ENCODE measurements at places on chromosomes 5 and 9.

DNA sequence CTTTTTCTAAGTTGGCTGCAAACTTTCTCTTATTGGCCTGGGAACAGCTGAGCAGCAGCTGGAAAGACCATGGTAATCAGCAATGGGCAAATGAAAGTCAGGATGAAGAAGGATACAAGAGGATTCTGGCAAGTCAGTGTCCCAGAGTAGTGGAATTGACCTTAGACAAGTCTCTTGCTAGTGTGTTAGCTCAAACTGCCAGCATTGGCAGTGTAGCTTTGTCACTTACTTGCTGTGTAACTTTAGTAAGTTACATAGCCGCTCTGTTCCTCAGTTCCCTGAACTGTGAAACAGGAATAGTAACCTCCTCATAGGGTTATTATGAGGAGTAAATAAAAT is 3.6 kb downstream of the ALDH1A1 start:
- DNase-seq: no peak

- no peak for DNase-seq
Observed at GRCh38 chr9:122086873-122087272, 6.2 kb downstream of the TTLL11 start.

- DNase-seq: peak; percentile 27
Observed at GRCh38 chr9:109181284-109181683, 14.2 kb upstream of the FRRS1L start.

DNA sequence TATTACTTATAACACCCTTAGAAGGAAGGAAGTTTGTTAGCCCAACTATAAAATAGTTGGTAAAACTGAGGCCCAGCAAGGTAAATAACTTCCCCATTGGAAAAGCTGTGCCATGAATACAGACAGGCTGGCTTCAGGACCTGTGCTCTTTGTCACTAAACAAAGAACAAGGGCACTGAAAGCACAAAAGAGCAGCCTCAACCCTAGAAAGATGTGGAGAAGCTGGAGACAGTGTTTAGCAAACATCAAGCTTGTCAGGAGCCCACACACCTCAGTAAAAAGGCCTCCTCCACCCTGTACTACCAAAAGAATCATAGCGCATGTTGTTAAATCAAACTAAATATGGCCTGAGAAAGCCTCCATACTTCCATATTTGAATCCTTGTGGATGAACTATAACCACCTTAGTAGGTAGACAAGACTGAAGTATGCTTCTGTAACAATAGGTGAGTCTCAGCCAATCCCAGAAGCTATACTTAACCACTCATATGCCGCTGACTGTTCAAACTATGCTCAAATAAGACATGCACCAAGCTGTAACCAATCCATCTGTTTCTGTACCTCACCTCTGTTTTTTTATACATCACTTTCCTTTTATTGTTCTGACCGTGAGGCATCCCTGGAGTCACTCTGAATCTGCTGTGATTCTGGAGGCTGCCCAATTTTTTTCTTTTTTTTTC is 18.4 kb upstream of the SCGB3A2 start:
- no peak for DNase-seq

DNA sequence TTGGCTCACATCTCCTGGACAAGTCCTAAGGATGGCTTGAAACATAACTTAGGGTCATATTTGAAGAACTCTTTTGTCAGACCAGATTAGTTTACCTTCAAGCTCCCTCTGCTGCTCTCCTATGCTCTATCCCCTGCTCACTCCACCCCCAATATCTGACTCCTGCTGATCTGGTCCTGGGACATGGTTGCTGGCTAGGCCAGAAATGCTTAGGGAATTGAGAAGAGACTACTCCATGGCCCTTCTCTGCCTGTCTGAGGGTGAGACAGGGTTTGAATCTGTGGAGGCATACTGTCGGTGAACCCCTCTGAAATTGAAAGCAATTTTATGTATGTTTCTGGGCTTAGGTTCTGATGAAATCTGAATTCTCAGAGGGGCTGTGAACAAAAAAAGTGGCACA is 3.3 kb downstream of the OTULIN start:
- no peak for DNase-seq

- DNase-seq: no peak
Observed at GRCh38 chr5:65065001-65065511, 296.3 kb downstream of the CWC27 start.

DNA sequence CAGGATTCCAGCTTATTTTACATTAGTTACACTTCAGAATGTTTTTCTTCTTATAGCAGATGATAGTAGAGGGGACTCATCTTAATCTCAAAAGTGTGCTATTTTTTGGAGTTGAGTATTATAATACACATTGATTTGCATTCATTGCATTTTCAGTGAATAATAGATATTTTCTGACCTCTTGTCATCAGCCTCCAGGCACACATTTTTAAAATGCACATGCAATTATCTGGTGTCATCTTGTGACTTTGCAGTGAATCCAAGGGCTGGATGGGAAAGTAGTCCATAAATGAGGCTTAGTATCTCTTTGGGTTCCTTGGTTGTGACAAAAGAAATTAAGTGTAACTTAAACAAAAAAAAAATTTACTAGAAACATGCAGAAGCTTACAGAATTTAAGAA is 28.1 kb upstream of the POU4F3 start:
- no peak for DNase-seq

DNA sequence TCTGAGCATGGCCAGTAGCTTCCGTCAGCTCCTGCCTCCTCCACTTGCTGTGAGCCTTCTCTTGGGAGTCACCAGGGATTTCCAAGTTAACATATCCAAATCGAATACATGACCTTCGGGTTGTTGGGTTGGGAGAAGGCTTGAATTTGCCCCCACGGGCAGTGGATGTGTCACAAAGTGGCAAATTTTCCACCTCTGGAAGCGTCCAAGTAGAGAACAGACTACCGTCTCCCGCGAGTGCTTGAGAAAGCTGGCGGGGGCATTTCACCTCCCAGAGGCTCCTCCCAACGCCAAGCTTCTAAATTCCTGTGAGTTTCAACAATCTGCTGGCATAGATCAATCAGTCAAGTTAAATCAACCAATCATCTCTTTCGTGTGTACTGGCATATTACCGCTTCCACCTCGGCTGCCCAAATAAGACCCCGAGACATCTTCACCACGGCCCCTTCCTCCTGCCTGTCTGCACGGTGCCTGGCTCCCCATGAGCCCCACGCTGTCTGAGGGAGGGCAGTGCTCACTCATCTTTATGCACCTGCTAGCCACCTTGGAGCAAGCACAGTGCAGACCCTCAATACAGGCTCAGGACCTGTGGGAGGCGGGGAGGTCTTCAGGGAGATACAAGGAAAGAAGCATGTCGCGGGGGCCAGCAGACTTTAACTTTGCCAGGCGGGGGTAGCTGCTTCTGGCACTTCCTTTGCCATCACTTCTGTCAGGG is 79.1 kb downstream of the MRPL36 start:
- DNase-seq: no peak

DNA sequence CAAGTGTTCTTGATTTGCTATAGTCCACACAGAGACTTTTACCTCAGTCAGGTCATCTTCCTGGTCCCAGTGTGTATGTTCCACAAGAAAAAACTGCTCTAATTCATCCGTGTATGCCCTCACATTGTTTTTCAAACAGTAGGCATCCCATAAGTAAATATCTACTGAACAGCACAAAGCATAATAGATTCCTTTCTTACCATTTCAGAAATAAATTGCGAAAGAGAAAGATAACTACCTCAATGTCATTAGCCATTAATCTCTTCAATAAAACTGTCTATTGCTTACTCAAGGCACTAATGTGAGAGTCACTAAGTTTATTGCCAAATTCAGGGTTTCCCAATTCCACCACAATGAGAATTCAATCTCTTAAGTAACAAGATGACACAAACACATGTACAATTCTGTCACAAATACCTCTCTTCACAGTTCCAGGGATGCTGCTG is 9.6 kb downstream of the FBXW2 start:
- DNase-seq: no peak

- no peak for DNase-seq
Observed at GRCh38 chr5:180467989-180468731, 26.0 kb upstream of the CNOT6 start.

- DNase-seq: no peak
Observed at GRCh38 chr9:124098141-124098905, 86.8 kb downstream of the LHX2 start.

DNA sequence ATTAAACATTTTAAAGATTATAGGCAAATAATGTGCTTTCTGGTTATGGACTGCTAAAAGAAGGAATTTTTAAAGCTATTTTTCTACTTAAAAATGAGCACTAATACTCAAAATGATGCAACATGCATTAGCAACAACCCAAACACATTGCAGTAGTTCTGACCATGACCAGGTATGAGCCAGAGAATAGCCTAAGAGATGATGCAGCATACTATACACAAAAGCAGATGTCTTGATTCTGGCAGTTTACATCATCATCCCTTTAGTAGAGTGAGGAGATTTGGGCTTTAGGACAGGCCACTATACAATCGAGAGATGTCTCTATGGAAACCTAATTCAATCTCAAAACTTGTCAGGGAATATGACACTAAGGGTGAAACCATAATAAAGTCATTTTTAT is 307.1 kb downstream of the PRR16 start:
- DNase-seq: no peak

- DNase-seq: no peak
Observed at GRCh38 chr5:124921694-124922093, 175.3 kb upstream of the ZNF608 start.

DNA sequence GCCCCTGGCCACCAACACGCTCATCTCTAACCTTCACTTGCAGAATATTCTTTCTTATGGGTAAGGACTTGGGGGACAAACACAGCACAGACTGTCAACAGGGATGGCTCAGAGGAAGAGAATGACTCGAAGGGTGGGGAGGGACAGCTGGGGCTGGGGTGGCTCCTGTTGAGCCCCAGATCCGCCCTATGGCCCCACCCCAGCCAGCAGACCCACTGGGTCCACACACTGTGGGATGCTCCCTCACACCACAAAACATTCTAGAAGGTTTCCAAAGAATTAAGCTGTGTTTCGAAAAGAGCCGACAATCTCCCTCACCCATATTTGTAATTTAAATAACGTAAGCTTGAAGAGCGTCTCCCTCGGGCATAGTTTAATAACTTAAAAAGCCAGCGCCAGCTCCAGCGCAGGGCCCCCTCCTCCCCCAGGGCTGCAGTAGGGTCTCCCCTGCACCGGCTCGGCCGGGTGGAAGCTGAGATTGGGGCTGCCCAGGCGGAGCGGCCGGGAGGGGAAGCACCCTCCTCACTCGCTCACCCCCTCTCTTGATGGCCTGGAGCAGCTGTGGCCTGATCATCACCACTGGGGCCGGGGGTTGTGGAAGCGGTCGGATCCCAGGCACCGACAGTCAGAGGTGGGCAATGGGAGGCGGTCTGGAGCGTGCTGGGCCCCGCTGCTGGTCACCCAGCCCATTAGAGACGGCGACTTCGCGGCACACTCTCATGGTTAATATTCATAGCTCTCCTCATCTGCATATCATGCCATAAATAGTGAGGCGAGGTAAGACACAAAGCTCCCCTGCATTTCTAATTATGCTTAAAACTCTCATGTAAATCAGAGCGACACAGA is 37.6 kb downstream of the NACC2 start:
- DNase-seq: no peak

- DNase-seq: no peak
Observed at GRCh38 chr9:88818495-88819201, 172.6 kb upstream of the S1PR3 start.

DNA sequence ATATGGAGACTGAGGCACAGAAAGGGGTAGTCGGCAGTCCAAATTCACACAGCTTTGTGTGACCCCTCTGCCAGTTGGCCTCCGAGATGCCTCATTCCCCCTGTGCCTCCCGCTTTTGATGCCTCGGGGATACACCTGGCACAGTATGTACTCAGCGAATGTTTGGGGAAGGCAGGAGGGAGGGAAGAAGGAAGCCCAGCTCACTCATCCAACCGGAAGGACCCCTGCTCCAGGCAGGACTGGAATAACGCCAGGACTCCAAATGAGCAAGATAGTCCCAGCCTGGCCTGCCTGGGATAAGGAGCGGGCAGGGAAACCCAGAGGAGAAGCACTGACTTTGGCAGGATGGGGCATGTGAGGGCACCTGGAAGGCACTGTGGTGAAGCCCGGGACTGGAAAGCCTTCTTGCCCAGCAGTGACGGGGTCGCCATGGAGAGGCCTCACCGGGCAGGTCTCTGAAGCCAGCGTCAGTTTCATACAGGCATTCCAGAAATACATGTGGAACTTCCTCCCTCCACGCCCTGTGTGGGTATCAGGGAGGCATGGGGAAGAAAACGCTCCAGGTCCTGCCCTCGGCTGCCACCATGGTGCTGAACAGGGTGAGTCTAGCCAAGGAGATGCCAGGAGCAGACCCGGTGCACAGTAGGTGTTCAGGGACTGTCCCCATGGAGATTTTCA is 20.3 kb downstream of the LMX1B start:
- no peak for DNase-seq

- DNase-seq: no peak
Observed at GRCh38 chr5:143436871-143437270, 33.4 kb upstream of the NR3C1 start.

GRCh38 chr5:1152771-1153282 is 41.0 kb upstream of the SLC12A7 start:
- DNase-seq: no peak

GRCh38 chr9:22211588-22212360 is 202.7 kb upstream of the CDKN2B start:
- no peak for DNase-seq

GRCh38 chr5:139116100-139116655 is 82.0 kb downstream of the SIL1 start:
- DNase-seq: no peak

DNA sequence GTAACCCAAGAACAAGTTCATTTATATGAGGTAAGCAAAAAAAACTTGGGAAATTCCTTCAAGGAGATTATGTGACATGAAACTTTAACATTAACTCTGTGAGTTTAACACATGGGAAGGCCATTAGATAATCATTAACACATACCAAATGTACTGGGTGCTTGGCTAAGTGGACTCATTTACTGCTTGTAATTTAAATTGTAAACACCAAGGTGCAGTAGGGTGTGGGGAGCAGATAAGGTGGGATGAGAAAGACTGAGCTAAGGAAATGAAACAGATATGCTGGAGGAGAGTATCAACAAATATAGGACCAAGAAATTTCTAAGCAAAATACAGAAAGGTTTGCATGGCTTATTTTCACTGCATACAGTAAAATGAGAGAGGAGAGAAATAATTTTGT is 2384.8 kb upstream of the ACO1 start:
- DNase-seq: no peak

GRCh38 chr9:22682961-22683699 is 236.5 kb downstream of the DMRTA1 start:
- no peak for DNase-seq

DNA sequence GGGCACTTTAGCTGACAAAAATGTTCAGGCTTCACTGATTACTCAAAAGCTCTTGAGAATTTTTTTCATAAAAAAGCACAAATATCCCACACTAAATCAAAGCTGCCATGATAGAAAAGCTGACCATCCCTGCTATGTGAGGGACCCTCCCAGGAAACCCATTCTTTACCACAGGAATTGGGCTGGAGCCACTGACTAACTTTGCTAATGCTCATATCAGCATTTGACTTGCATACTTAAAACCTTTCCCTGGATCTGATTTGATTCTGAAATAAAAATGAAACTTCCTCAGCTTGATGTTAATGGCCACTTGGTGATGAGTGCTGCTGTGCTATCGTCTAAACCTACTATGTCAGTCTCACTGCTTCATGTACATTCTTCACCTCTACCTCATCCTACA is 243.6 kb downstream of the PRELID2 start:
- DNase-seq: no peak

GRCh38 chr9:19373527-19373926 is 6.5 kb downstream of the RPS6 start:
- DNase-seq: no peak
